ENCODE measurements at places on chromosomes 3 and 15.

DNA sequence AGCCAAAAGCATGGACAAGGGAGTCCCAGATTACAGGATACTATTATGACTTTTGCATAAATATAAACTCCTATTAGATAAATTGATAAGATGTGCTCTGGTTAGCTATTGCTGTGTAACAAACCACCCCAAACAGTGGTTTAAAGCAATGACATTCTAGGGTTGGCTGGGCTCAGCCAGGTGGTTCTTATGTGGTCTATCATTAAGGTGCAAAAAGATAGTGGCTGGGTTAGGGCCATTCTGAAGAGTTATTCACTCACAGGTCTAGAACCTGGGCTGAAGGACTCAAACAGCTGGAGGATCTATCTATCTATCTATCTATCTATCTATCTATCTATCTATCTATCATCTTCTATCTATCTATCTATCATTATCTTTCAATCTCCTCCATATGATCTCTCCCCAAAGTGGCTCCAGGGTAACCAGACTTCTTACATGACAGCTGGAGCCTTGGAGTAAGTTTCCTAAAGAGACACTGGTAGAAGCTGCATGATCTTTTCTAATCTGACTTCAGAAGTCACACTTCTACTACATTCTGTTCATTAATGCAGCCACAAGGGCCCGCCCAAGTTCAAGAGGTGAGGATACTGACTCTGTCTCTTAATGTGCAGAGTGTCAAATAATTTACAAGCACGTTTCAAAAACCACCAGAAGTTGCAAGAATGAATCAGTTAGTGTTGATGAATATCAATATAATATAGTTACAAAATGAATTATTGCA is 74.9 kb upstream of the XCR1 start:
- no peak for DNase-seq

DNA sequence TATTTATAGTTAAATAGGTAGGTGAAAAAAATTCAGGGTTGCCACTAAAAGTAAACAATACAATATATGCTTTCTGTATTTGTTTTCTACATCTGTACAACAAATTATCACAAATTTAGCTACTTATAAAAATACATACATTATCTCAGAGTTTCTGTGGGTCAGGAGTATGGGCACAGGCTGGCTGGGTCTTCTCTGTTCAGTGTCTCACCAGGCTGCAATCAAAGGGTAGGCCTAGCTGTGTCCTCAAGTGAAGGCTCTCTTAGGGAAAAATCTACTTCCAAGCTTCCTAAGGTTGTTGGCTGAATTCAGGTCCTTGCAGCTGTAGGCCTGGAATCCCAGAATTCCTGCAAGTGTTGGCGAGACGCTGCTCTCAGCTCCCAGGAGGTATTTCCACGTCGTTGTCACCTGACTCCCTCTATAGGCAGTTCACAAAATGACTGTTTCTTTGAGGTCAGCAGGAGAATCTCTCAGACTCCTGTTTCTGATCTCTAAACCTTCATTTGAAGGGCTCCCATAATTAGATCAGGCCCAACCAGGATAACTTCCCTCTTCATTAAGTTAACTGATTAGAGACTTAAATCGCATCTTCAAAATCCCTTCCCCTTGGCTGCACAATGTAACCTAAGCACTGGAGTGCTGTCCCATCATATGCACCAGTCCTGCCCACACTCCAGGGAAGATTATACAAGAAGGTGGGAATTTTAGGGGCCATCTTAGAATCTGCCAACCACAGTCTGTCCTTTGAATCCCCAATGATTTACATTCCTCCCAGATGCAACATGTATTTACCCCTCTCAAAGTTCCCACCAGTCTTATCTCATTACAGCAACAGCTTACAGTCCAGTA is 296.6 kb downstream of the SUCLG2 start:
- DNase-seq = no peak

DNA sequence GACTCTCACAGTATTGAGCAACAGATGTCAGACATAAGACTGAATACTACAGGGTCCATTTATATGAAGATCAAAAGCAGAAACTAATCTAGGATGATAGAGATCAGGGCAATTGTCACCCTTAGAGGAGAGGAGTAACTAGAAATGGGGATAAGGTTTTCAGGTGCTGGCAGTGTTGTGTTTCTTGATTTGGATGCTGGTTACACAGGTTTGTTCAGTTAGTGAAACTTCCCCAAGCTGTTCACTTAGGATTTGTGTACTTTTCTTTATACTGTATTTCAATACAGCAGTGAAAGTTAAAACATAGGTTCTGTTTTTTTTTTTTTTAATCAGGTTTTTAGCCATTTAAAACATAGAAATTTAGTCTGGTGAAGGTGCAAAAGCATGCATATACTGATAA is 39.1 kb upstream of the CMTM7 start:
- DNase-seq = no peak

DNA sequence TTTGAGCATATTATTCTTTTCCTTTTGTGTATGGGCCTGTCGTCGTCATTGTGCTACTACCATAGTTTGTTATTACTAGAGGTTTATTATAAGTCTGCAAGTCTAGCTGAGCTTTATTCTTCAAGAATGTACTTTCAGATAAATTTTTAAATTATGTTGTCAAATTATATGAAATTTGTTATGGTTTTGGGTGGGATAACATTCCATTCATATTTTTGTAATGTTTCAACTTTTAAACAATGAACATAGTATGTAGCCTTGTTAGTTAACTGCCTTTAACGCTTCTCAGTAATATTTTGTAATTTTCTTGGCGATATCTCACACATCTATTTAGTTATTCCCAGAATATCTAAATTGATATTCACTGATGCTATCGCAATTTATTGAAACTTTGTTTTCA is 41.6 kb upstream of the GOLGA8B start:
- no peak for DNase-seq

DNA sequence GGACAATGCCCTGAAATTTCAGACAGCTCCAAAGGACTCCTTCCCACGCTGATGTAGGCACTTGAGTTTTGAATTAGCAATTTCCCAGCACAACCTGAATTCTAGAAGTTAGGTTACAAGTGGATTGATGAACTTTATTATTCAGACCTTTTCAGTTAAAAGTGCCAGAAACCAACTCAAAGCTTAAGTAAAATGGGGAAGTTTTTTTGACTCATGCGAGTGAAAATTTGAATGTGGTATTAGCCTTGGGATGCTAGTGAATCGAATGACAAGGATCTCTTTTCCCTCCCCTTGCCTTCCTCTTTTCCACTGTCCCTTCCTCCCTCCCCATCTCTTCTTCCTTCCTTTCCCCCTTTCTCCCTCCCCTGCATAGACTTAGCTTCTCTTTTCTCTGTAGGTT is 295.1 kb upstream of the PROK2 start:
- DNase-seq = no peak

- no peak for DNase-seq
Measured at GRCh38 chr3:171775943-171776342, 34.3 kb downstream of the PLD1 start.

DNA sequence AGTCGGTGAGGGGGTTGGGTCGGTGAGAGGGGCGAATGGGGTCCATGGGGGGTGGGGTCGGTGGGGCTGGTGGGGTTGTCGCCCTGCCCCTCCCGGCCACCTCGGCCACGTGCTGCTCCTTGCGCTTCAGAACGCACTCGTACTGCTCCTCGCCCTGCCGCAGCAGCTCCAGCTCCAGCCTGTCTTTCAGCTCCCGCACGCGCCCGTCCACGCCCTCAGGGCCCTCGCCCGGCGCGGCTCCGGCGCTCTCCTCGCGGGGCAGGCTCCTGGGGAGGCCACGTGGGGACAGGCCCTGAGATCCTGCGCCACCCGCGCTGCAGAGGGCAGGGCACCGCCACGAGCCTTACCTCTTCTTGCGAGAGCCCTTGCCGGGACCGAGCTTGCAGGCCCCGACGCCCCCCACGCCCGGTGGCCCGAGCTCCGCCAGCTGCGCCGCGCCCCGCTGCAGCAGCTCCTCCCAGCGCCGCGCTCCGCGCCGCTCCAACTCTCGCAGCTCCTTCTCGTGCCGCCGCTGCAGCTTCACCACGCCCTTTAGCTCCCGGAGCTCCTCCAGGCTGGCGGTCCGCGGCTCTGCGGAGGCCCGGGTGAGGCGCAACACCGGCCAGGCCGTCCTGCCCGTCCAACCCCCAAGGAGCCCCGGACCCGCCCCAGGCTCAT is 8.2 kb upstream of the ANKRD63 start:
- DNase-seq = no peak

GRCh38 chr3:53274938-53275605 is 19.2 kb upstream of the TKT start:
- DNase-seq = no peak

- no peak for DNase-seq
Measured at GRCh38 chr3:169286992-169287391, 376.5 kb downstream of the MECOM start.

All from stimulated activated CD8-positive, alpha-beta memory T cell treated with anti-CD3 and anti-CD28 coated beads, Interleukin-4, amount 100 ng/mL, for 1 hour (primary cell).